Thoracic aorta (tissue), 2 donors: ENCODE measurements at places on chromosomes 1 and 21.

DNA sequence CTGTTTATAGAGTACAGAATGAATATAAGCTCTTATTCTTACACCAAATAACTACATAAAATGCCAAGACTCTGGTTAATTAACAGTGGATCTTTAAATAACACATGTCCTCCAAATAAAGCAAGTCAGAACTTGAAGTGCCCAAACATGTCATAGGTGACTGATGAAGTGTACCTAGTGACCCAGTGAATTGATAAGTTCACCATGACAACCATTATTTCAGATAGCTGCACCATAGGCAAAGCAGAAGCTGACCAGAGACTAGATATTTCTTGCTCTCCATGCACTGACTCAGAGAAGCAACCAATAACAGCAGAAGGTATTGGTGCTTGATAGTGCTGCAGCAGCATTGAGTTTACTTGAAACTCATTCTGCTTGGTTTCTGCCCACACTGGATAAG, 192.1 kb downstream of the DUSP10 start:
- no peak for DNase-seq

DNA sequence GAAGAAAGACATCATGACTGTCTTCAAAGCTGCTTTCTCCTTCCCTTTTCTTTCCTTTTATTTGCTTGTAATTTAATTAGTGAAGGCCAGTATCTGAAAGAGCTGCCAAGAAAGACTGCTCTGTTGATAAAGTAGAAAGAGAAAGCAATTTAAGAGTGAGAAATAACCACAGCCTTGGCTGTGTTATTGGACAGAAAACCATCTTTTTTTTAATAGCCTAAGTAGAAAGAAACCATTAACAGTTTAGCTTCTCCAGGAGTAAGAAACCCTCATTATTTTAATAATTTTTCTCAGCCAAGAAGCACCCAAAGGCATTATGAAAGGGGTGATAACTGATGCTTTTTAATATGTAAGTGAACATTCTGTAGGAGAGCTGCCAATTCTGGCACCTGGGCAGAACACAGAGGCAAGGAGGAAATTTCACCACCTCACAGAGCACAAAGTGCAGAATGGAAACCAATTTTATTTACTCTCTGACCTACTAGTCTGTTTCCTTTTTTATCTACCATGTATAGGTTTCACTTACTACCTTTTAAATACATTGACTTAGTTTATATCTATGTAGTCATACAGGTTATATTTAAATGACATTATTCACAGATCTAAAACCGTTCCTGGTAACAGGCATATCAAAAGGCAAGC, 703.2 kb downstream of the MRPL39 start:
- DNase-seq = no peak

DNA sequence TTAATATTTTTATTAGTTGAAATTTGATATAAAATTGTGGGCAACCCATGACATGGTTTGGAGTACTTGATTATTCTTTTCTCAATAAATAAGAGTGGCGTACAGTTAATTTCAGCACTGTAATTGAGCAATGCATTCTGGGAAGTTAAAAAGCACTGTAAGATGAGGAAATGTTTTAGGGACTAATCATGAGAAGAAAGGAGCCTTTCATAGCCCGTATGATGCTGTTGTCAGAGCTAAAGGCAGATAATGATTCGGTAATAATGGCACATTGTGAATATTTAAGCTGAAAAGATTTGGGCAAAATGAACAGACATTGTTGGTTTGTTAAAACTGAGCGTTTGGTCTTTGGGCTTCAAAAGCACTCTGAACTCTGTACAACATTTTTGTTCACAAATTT, 139.3 kb downstream of the NFIA start:
- DNase-seq = no peak

DNA sequence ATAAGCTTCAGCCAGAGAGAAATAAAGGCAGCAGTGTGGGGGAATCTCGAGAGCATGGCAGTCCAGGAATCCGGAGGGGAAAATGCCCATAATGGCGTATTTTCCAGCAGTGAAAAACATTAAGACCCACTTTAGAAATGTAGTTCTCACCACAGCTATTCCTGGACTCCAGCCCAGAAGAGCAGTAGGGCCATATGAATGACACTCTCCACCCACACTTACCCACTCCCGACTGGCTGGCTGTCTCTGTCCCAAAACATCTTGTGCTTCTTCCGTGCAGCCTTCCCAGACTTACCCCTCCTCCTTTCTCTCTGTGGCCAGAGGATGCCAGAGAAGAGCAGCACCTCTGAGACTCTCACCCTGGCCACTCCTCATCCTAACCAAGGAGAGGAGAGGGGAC, 56.4 kb downstream of the TRABD2B start:
- DNase-seq = no peak

- no peak for DNase-seq
Observed at GRCh38 chr1:7564137-7564536, 207.0 kb upstream of the VAMP3 start.

DNA sequence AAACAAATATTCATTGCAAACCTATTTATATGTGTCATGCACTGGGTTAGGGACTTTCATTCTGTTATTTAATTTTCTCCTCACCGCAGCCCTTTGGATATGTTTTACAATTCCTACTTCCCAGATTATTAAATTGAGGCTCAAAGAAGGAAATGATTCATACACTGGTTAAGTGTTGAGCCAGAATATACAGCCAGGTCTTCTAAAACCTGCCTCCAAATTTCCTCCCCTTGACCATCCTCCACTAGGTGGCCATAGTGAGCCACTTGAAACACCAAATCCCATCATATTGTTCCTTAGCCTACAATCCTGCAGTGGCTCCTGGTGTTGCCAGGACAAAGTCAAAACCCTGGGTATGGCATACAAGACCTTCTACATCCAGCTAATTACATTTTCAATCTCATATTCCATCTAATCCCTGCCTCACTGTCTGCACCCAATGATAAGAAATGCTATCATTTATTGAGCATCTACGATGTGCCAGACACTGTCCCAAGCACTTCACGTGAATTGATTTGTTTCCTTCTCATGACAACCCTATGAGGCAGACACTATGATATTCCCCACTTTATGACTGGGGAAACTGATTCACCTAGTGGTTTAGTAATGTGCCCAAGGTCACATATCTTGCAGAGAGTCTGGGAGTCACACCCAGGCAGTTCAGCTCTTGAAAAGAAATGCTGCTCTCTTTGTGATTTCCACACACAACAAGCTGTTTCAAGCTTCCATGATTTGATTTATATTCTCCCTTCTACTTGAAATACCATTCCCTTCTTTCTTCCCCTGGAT, 23.6 kb upstream of the KIRREL1 start:
- peak; percentile 38 for DNase-seq

DNA sequence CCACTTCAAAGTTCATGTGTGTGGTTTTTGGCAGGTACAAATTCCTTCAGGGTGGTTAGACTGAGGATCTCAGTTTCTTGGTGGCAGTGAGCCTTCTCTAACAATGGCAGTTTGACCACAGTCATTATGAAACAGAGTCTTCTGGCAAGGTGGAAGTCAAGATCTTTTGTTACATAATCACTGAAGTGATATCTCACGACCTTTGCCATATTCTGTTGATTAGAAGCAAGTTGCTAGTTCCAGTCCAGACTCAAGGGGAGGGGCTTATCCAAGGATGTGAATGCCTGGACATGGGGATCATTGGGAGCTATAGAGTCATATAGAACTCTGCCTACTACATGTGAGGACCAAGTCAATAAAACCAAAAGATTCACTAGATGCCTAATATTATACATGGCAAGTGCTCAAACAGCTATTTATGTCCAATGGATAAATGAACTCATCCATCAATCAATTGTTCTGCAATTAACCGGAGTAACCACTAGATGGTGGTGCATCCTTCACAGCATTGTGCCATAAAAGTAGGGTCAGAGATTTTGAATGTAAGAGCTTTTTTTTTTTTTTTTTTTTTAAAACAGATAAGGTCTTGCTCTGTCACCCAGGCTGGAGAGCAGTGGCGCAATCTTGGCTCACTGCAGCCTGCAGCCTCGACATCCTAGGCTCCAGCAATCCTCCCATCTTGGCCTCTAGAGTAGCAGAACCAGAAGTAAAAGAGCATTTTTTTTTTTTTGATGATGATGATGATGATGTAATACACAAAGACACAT, 131.9 kb downstream of the CRB1 start:
- DNase-seq = no peak

DNA sequence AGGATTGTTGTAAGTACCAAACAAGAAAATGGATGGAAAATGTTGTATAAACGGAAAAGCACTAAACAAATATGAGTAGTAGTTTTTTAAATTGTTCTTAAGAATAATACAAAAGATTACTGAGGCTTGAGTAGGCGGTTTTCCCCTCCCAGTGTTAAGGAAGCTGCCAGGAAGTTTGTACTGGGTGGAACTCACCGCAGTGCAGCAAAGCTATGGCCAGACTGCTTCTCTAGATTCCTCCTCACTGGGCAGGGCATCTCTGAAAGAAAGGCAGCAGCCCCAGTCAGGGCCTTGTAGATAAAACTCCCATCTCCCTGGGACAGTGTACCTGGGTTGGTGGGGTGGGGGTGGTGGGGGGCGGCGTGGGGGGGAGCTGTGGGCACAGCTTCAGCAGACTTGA, 58.7 kb downstream of the XCL2 start:
- DNase-seq = no peak

DNA sequence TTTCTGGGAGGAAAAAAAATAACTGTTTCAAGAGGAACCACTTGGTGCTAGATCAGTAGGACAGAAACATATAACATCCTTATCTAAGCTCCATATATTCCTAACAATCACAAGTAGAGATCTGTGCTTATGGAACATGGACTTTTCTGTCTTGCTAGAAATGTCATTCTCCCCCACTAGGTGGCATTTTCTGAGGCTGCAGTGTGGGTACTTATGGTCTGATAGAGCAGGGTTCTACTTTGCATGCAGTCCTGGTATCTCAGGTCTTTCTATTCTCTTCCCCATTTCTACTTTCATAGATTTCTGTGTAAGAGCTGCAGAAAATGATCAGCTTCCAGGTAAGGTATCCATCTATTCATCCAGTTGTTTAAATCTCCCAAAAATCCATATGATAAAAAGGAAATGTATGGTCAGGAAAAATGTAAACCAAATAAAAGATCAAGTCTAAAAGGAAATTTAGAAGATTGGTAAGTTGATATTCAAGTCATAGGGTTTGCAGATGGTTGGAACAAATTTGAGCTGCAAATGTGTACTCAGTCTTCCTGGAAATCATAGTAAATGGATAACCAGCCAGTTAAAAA, 1.5 kb downstream of the ZNF684 start:
- no peak for DNase-seq

DNA sequence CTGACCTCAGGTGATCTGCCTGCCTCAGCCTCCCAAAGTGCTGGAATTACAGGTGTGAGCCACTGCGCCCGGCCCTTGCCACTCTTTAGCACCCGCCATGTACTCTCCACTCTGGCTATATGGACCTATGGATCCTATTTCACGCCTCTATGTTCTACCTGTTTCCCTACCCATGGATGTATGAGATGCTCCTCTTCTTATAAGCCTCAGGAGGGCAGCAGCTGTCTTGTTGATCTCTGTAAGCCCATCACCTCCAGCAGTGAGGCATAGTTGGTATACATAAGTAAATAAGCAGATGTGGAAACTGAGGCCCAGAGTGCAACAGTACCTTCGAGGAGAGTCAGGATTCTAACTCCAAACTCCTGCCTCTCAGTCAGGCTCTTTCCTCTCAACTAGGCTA, 24.7 kb upstream of the ARTN start:
- no peak for DNase-seq

DNA sequence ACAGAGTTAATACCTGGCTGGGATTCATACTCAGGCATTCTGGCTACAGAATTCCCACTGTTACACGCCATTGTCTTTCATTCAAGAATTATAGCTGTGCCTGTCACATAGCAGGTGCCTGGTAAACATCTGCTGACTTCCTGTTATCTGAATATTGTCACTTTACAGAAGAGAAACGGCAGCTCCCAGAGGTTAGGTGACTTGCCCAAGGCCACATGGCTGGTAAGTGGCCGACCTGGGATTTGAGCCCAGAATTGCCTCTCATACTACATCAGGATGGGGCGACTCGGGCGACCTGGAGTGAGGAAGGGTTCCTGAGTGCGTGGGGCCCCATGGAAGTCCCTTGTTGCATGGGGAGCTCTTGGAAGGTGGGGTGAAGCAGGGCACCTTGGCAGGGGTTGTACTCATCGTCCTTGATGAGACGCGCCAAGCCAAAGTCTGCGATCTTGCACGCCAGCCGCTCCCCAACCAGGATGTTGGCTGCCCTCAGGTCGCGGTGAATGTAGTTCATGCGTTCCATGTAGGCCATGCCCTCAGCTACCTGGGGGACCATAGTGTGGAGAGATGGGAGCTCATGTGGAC, 10.2 kb upstream of the AHDC1 start:
- no peak for DNase-seq

GRCh38 chr1:153678519-153679336, at the start of gene NPR1:
Gene NPR1, plus strand, starts transcription at chr1:153678688. Its CDS starts 421 bp downstream, at chr1:153679109.
- peak; percentile 35 for DNase-seq

GRCh38 chr1:40825435-40825788, 36.8 kb downstream of the CITED4 start:
- no peak for DNase-seq

DNA sequence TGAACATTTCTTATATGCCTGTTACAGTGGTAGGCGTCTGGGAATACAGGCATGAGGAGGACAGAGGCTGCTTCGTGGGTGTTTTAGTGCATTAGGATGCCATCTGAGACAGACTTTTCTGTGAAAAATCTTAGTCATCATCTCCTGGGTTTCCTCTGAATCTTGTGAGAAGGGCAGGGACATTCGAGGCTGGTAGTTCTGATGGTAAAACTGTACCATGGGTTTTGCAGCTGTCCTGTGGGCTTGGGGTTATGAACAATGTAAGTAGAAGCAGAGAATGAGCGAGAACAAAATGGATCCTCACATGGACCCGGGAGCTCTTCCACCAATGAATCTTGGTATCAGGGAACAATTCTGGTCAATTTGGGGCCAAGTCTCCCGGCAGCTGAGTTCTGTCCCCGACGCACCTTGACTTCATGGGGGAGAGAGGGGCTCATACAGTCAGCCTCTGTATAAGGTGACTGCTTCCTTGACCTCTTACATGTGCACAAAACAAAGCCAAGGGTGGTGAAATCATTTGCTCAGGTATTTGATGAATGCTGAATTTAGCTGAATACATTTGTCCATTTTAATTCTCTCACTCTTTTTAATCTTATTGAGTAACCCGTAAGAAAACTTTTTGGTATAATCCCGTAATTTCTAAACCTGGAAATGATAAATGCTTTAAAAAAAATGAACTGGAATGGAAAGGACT, 63.6 kb upstream of the ERRFI1 start:
- DNase-seq = no peak
